Pulmonary artery endothelial cell (primary cell): ENCODE measurements at places on chromosomes 2 and 18.
A peak's percentile ranks its signal among the peaks of the same experiment; 100 is the strongest.

DNA sequence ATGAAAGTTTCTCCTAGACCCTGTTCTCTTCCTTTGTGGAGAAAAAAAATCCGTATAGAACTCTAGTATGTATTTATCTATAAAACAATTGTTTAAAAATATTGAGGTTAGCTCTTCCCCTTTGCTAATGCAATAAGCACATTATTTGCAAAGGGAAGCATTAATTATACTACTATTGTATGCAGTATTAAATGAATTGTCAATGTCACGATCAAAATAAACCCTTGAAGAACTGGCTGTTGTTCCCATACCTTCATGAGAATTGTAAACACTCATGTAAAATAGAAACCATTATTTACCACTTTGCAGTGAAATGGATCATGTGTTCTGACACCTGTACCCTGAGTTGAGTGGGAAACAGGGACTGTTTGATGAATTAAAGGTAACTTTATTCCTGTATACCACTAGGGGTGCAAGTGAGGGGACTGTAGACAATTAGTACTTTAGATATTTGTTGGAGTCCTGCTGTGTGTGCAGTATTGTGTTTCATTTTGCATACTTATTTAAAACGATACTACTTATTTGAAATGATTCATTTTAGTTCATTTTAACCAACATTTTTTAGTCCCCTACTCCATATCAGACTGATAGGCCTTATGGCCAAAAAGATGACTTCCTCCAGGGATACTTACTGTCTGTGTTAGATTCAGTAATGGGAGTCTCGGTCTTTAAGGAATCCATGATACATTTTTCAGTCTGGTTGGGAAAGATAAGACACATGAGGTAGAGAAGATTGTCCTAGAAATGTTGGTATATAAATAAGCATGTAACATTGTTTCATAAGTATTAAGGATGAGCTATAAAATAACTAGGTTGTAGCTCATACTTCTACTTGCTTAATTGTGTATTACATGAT, 7.9 kb downstream of the PKP4 start:
- DNase-seq, result no peak

DNA sequence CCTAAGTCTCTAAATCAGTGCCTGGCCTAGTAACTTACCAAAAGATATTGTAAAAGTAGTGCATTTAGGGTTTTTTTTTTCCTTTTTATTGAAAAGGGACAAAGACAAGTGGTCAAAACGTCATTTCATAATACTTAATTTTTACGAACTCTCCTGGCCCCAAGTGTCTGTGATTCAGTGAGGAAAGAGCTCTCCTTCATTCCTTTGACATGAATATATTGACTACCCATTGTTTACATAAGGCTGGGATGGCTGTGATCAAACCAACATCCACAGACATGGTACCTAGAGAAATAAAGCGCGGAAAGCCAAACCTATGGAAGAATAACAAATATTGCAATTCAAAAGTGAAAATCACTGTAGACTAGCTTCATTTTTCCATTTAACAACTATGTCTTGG, 198.4 kb downstream of the BABAM2 start:
- no peak for DNase-seq

DNA sequence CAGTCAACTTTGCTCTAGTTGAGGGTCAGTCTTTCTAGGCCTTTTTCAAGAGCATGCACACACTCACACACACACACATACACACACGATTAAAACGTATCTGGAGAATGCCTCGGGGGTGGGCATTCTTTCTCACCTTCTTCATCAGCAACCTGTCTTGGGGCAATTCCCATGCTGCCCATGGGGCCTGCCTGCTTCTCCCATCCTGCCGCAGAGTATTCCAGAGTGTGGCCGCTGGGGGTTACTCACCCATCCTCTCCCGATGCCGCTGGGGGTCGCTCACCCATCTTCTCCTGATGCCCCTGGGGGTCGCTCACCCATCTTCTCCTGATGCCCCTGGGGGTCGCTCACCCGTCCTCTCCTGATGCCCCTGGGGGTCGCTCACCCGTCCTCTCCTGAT, 10.8 kb upstream of the ALLC start:
- no peak for DNase-seq

- no peak for DNase-seq
These were observed 350.6 kb upstream of the VRK2 start for GRCh38 chr2:57696016-57696415.

DNA sequence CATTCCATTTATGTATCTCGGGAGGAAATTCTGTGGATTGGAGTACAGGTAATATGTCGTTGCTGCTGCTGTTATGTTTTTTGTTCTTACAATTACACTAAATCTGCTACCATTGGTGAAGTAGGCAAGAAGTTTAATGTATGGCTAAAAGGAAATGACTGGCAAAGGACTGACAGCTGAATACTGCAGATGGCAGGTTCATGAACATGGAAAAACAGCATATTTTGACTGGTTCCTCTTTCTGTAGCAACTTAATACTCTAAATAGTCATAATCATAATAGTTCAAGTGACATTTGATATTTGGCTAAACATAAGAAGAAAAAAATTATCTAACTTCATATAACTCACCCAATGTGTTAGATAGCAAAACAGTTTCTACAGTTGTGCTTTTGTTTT, 84.5 kb upstream of the PGAP1 start:
- no peak for DNase-seq

DNA sequence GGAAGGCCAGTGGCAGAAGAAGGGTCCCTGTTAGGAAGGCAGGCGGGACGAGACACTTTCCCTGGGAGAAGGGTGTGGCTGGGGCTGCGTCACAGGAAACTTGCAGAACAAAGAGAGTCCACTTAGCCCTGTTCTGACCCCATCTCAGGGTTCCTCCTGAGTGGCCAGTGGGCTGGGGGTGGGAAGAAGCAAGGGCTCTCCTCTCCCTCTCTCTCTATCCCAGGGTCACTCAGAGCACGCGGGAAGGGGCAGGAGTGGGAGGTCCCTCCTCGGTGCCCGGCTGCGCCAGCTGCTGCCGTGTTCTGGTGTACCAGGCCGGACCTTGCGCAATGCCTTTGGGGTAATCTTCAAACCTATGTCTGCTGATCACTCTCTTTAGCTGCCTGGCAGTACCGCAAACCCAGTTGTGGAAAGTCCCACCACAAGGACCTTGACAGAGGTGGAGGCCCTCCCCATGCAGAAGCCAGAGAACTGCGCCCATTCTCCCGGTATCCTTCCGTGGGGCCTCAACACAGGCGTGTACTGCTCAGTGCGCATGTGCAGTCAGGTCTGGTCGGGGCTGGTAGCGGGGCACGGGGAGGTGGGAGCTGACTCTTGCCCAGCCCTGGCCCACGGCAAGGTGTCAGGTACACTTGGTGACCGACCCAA, 47.8 kb upstream of the ST3GAL5 start:
- no peak for DNase-seq

DNA sequence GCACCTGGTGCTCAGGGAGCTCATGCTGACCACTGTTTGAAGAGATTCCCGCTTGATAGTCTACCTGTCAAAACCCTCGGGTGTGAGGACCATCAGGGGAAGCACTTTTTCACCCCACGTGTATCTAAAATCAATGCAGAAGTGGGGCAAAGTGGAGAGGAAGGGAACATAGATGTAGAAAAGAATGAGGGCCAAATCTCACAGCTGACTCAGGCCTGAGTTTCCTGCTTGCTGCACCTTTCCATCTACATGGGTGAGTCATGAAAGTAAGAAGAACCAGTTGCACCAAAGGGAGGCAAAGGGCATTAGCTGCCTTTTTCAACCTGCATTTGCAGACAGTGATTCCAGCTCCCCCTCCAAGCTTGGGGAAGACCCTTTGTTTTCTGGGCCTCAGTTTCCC, 100.2 kb upstream of the MYCN start:
- no peak for DNase-seq

GRCh38 chr18:38972571-38972970, 1407.0 kb upstream of the CELF4 start:
- no peak for DNase-seq

- DNase-seq, result no peak
These were observed 47.3 kb downstream of the TMEM163 start for GRCh38 chr2:134671513-134671912.

DNA sequence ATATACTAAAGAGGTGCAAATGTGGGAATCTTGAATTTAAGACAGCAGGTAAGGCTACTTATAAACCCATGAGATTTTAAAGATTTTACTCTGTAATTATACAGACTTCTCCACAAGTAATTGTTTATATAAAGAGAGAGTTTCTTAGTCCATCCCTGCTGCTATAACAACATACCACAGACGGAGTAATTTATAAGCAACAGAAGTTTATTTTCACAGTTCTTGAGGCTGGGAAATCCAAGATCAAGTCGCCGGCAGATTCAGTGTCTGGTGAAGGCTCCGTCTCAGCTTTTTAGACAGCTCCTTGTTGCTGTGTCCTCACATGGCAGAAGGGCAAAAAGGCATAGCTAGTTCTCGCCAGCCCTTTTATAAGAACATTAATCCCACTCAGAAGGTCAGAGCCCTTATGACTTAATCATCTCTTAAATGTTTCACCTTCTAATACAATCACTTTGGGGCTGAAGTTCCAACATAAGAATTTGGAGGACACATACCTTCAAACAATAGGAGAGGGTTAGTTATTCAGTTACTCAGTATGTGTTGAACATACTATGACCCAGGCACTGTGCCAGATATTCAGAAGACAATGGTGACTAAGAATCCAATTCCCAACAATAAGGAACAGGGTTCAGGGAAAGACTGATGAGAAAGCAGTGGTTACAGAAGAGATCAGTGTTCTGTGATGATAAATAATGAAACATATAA, 466.0 kb downstream of the RIT2 start:
- DNase-seq, result no peak

DNA sequence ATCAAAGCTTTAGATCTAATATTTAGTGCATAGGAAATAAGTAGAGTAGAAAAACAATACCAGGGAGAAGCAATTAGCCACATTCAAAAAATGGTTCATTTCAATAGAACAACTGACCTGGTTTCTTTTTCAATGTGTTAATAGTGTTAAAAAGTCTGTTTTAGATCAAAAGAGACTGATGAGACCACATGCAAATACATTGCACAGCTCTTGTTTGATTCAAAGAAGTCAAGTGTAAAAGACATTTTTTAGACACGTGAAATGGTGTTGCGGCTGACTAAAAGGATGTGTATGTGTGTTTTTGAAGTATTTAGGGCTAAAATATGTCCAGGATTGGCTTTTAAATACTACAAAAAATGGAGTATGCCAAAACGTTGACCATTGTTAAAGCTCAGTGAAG, 1.2 kb upstream of the AOX1 start:
- DNase-seq, result no peak

GRCh38 chr18:74715865-74716712, 118.4 kb downstream of the ZNF407 start:
- no peak for DNase-seq

DNA sequence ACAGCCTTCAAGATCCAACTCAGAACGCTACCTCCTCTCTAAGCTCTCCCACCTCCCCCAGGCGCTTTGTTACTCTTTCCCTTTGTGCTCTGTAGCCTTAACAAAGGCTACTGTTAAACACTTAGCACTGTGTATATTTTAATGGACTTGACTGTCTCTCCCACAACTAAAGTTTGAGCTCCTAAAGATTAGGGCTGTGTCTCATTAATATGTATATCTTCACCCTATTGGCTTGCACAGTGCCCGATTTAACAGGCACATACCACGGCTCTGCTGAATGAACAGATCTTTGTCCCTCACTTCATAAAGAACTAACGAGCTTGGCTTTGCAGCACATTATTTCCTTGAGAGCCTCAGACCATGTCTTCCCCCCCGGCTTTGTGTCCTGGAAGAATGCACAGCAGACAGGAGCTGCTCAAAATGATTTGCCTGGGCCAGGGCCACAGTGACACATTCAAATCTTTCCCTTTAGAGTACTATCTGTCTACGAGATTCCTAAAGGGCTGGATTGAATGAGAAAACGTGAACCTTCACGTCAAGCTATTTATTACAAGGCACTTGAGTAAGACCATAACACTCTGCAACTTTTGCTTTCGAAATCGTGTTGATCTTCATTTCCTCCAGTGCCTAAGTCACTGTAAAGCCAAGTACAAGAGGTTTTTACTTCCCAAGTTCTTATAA, 22.1 kb downstream of the ABHD3 start:
- no peak for DNase-seq

DNA sequence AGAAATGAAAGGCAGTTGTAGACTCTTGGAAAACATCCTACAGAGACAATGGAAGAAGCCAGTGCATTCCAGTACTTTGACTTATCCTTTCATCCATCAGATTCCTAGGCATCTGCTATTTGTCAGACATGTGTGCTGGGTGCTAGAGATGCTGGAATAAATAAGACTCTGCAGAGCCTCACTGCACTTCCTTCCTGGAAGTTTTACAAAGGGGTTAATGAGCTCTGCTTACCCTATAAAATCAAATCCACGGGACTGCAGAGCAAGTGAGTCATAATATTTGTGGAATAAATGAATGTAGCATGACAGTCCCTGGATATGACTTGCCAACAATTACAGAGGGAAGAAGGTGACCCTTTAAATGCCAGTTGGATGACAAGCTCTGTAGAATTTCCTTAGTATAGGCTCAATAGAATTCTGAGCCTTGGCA, 52.7 kb upstream of the NPAS2 start:
- peak; percentile 37 for DNase-seq

DNA sequence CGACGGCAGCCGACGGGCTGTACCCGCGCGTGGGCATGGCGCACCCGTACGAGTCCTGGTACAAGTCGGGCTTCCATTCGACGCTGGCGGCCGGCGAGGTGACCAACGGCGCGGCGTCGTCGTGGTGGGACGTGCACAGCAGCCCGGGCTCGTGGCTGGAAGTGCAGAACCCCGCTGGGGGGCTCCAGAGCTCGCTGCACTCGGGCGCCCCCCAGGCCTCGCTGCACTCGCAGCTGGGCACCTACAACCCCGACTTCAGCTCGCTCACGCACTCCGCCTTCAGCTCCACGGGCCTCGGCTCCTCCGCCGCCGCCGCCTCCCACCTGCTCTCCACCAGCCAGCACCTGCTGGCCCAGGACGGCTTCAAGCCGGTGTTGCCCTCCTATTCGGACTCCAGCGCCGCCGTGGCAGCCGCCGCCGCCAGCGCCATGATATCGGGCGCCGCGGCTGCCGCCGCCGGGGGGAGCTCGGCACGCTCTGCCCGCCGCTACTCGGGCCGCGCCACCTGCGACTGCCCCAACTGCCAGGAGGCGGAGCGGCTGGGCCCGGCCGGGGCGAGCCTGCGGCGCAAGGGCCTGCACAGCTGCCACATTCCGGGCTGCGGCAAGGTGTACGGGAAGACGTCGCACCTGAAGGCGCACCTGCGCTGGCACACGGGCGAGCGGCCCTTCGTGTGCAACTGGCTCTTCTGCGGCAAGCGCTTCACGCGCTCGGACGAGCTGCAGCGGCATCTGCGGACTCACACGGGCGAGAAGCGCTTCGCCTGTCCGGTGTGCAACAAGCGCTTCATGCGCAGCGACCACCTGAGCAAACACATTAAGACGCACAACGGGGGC, 2.0 kb downstream of the SP9 start:
- DNase-seq, result no peak

GRCh38 chr2:190802129-190802528, 78.5 kb upstream of the GLS start:
- DNase-seq, result no peak
